ENCODE measurements at places on chromosomes 16 and 17.
A peak's percentile ranks its signal among the peaks of the same experiment; 100 is the strongest.

DNA sequence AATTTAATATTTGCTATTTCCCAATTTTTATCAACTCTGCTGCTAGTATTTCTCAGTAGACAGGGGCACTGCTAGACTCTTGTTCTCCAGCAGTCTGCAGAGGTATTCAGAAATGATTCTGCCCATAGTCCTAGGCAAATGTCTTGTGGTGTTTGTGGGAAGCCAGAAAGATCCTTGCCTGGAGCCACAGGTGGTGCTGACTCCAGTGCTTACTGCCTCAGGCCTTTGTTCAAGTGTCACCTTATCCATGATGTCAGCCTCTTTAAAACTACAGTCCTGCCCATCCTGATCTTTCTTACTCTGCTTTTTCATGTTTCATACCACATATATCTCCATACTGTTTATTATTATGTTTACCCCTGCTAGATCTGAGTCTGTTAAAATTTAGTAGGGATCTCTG, 26.5 kb downstream of the ZSWIM7 start:
- no peak for DNase-seq

- no peak for DNase-seq
These were observed 211.2 kb downstream of the RPTOR start for GRCh38 chr17:80755650-80756405.

- no peak for DNase-seq
These were observed 3.9 kb upstream of the SLC12A3 start for GRCh38 chr16:56861092-56861610.

DNA sequence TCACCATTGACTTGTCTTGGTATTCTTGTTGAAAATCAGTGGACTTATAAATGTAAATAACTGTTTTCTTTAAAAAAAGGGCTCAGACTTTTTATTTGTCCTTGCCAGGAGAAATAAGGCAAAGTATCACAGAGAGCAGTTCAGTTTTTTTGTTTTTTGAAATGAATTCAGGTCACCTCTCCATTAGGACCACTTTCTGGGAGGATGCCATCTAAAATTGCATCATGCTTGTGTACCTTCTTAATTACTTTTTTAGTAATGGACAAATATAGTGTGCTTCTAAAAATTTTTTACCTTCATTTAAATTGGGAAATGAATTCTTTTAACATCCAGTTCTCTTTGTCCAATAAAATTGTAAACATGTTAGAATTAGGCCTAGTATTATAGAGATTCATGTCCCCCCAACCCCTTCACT, 210.0 kb downstream of the BCAS3 start:
- DNase-seq: no peak

- DNase-seq: no peak
These were observed 24.8 kb downstream of the HS3ST3A1 start for GRCh38 chr17:13576661-13577526.

DNA sequence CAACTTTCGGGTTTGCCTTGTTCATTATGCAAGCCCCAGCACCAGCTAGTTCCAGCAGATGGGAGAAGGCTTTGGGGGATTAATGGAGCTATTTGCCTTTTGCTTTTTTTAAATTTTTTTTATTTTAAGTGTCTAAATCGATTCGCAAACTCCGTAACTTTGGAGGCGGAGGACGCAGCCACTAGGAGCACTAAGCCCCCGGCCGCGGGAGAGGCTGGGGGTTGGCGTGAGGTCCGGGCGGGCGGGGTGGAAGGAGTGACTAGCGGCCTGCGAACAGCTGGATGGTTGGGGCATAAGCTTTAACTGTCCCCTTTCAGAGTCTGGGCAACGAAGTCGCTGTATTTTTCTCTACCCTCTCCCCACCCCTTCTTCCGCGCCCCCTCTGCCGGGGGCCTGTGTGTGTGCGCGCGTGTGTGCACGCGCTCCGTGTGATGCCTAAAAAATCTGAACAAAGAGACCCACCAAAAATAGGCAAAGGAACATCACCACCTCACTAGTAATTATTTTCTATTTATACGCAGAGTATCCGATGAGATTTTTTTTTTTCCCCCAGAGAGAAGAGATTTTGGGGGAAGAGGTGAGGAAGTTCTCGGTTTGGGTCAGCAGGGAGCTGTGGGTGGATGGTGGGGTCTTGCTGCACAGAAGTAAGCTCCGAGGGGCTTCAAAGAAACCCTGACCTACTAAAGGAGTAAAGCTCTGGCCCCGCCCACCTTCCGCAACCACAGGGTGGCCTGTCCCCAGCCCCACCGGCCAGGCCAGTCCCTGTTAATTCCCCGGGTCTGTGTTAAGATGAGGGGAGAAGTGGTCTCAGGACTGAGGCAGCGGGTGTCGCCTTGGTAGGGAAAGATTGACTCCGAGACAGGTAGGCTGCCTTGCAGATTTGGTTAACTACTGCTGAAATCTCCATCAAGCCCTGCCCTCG, 2.3 kb downstream of the SHISA9 start:
- no peak for DNase-seq

GRCh38 chr16:70156207-70156978, 17.2 kb upstream of the CLEC18C start:
- no peak for DNase-seq

DNA sequence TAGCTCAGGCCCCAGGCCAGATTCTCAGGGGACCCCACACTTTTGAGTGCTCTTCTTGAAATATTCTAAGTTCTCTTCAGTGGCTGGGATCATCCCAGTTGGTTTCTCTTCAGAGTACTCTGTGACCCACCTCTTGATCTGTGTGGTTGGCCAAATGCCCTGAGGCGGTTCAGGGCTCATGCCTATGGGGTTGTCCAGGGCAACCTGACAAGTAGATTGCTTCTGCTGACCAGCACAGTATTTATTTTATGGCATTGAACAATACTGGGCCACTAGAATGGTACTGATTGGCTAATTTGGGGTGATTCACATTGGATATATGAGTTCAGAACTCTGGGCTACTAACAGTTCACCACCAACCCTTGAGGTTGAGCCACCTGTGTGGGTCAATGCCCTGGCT, 7.4 kb upstream of the GOSR2 start:
- no peak for DNase-seq

GRCh38 chr16:27392671-27393070, 9.3 kb upstream of the IL21R start:
- DNase-seq: no peak

GRCh38 chr16:57636184-57636583, 7.8 kb downstream of the ADGRG1 start:
- no peak for DNase-seq

DNA sequence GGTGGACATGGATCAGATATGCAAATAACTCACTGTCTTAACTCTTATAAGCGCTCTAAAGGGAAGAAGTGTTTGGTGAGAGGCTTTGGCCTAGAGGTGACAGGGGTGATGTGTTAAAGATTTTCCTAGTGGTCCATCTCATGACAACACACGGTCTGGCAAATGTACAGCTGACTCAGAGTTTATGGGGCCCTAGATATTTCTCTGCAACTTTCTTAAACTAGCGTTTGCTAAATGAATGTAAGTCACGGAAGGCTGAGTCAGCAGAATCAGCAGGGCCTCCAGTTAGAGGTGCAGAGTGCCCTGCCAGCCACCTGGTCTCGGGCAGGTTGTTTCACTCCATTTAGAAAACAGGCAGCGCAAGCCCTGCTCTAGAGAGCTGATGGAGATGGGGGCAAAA, 40.1 kb downstream of the CLEC16A start:
- DNase-seq: no peak

GRCh38 chr16:52914428-52914827, 138.3 kb downstream of the CHD9NB start:
- no peak for DNase-seq

- DNase-seq: no peak
These were observed 72.0 kb upstream of the CDH5 start for GRCh38 chr16:66294507-66294906.

- DNase-seq: no peak
These were observed 95.7 kb downstream of the HS3ST3B1 start for GRCh38 chr17:14396547-14396946.

GRCh38 chr16:1262210-1262845, 6.5 kb downstream of the TPSD1 start:
- no peak for DNase-seq

DNA sequence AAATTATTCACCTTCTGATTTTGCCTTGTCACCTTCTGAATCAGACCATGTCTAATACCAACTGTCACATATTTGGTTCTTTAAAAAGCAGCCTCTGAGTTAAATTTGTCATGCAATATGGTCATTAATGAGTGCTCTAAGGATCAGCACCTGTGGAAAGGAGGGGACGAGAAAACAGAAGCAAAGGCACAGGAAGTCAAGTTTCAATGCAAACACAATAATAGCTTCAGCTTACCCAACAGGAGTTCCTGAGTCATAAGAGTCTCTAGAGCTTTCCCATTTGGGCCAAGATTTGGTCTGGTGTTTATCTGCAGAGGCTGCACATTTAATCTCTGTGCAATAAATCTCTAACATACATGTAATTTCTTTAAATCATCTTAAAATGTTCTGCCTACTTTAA, 889.8 kb downstream of the CDH8 start:
- DNase-seq: no peak

DNA sequence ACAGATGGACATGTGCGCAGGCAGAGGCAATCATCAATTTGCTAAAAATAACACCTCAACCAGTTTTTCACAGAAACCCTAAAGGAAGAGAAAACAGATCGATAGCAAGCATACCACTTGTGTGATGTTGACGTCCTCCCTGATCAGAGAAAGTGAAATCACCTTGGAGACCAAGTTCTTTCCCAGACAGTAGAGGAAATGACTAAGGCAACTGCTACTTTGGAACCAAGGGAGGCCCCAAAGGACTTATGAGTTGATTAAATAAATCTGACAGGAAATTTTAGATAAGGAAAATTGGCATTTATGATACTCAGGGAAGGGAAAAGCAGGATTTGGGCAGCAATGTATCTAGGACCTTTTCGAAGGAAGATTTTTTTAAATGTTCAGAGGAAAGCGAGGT, 267.1 kb upstream of the ASIC2 start:
- no peak for DNase-seq

- peak; percentile 50 for DNase-seq
These were observed 226.5 kb upstream of the GSE1 start for GRCh38 chr16:85386467-85387170.

GRCh38 chr17:75499313-75500022, 15.9 kb downstream of the CASKIN2 start:
- DNase-seq: no peak

DNA sequence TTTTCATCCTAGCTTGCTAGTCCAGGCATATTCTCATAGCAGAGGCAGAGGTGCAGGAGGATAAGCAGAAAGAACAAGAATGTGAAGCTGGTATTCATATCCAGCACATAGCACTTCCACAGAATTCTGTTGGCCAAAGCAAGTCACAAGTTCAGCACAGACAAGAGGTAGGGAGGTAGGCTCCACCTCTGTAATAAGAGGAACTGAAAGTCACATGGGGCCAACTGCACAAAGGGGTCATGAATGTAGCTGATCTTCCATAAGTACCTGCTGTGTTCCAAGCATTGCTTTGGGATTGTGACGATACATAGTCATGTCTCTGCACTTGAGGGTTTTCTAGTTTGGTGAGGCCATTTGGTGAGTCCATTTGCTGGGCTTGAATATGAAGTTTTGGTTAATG, 110.8 kb upstream of the MPHOSPH6 start:
- no peak for DNase-seq

All from RWPE2 (cell line).